ENCODE measurements at places on chromosomes 16 and 17.

DNA sequence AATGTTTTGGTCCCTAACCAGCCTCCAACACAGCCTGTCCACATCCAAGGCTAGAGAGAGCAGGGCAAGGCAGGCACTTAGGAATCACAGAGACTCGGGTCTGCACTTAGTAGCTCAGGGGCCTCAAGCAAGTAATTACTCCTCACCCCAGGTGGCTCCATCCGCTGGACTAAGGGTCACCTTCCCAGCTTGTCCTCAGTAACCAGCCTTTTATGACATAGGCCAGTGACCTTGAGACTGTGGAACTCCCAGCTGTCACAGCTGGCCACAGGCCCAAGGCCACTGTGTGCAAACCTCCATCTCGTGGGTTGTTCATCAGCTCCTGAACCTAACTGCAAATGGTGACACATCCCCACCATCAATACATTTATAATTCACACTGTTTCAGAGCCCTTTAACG lies 68.6 kb downstream of the CDYL2 start:
- no peak for DNase-seq

DNA sequence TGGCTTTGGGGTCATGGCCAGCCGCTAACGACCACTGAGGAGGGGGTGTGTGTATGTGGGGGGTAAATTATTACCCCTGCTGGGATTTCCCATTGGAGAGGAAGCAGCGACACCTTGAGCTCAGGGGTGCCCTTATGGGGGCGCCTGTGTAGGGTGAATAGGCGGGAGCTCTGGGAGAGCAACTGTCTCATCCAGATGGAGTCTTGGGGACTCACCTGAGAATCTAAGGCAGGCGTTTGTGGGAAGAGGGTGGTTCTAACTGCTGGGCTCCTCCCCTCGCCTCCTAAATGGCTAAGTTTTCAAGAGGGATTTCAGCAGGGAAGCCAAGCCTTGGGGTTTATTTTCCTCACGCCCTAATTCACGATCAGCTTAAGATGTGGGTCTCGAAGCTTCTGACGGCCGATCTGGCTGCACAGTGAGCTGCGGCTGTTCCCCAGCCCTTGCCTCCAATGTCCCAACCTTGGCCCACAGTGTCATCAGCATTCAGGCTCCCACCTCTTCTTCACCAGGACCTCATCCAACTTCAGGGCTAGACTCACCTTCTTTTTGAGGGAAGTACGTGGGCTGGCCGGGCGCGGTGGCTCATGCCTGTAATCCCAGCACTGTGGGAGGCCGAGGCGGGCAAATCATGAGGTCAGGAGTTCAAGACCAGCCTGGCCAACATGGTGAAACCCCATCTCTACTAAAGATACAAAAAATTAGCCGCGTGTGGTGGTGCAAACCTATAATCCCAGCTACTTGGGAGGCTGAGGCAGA lies 136.9 kb upstream of the EEF2KMT start:
- no peak for DNase-seq

DNA sequence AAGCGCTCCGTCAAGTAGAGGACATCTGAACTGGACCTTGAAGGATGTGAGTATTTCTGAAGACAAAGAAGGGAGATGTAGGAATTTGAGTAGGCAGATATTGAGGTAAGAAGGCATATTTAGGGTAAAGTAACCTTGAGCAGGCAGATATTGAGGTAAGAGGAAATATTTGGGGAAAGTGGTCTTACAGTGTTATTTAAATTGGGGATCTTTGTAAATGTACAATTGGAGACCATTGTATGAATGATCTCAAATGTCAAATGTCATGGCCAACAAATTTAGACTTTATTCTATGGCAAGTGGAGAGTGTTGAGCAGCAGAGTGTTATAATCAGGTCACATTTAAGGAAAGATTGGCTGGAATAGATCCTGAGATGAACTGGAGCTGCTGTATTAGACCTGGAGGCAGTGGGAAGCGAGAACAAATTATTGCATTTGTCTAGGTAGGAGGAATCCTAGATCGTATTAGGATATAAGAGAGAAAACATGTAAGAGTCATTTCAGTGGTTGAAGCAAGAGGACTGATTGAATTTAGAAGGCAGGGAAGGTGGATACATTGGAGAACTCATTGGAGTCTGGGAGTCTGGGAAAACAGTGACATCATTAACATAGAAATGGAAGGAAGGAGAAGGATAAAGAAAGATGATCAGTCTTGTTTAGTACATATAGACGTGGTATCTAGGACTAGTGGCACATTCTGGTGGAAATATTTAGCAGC lies 165.6 kb downstream of the MAP2K6 start:
- DNase-seq, result no peak

DNA sequence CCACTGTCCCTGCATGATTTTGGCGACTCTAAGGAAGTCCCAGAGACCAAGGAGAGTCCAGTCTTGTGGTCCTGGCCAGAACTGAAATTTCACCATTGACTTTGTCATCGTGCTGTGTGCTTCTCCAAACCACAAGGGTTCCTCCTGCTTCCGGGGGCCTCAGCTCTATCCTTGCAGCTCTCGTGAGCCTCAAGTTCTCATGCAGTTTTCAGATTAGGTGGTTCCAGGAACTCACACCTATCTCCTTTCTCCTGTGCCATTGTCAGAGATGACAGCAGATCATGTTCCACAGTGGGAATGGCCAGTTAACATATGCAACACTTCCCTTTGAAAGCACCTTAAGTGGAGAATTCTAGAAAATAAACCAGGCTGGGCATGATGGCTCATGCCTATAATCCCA lies 97.9 kb upstream of the CRHR1 start:
- DNase-seq, result no peak

- DNase-seq, result no peak
Observed at GRCh38 chr17:35894206-35894605, 14.0 kb upstream of the CCL5 start.

GRCh38 chr17:7080456-7081041 lies 498 bp upstream of the CLEC10A start:
- no peak for DNase-seq

DNA sequence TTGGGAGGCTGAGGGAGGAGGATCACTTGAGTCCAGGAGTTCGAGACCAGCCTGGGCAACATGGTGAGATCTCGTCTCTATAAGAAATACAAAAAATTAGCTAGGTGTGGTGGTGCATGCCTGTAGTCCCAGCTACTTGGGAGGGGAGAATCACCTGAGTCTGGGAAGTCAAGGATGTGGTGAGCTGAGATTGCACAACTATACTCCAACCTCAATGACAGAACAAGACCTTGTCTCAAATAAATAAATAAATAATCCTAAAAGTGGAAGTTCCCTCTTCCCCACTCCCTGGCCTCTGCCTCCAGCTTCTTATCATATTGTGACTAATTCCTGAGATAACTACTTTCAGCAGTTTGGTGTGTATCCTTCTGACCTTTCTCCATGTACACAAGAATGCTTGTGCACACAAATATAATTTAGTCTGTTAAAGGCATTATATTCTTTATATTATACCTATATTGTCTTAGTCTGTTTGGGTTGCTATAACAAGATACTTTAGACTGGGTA lies 23.5 kb upstream of the DNAJA2 start:
- DNase-seq, result no peak

- DNase-seq, result no peak
Observed at GRCh38 chr17:32323811-32324491, 18.0 kb downstream of the C17orf75 start.

DNA sequence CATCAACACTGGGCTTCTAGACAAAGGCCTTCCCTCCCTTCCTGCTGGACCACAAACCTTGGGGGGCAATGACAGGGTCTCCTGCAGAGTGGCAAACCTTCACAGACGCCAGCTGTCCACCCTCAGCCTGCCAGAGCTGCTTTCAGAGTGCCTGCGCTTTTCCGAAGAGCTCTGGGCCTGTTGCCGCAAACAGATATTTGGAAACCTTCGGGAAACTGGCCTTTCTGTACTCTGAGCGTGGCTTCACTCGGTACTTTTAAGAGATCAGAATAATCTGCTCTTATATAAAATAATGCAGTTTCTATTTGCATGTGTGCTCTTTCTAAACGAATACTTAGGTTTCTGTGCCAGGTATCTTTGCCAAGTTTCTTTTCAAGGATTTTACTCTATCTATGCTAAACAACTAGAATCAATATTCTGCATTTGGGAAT lies 152.1 kb upstream of the CHMP6 start:
- no peak for DNase-seq

DNA sequence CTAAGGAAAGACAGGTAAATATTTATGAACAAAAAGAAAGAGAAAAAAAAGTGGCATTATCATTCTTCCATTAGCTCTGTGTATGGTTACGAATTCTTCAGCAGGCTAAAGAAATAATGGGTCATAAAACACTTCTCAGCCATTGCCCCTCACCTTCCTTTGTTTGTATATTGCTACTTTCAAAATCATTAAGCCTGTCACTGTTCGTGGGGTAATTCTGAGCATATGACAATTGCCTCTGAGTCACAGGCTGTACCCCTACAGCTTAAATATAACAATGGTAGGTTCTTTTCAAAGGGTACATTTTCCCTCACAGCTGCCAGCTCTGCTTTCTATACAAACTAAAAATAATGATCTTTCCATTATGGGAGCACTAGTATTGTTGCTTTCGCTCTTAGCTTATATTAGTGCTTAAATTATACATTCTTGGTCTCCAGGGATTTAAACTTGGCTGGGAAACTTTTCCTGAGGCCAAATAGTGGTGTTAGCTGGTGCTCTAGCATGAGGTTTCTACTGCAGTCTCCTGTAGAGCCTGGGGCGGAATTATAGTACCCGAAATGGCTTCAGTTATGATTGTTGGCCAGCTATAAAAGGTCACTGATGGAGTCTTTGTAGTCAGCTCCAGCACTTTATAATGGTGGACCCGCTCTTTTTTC lies 74.7 kb upstream of the CDH11 start:
- no peak for DNase-seq

DNA sequence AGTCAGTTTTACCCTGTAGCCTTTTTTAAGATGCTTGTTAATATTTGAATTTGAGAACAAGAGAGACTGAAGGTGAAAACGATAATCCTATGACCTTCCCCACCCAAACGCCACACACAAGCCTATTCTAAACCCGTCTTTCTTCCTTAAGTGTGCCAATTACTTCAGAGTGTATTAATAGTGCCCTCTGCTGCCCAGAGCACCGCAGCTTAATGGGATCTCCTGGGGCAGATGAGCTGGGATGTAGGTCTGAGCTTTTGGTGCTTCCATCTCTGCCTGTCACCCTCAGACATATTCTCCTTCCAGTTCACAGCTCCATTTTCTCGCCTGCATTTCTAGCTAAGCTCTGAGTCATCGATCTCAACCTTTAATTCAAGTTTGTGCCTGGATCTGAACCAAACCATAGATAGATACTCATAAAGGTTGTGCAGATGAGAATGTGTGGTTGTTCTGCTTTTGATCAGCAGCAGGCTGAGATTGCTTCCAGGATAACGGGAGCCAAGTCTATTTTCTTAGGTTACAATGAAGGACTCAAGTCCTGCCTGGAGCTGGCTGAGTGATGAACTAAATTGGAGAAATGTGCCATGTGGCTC lies 46.4 kb upstream of the CDH13 start:
- DNase-seq, result peak; percentile 25

- no peak for DNase-seq
Observed at GRCh38 chr17:35294756-35295155, 51.9 kb downstream of the SLFN5 start.

GRCh38 chr17:74539281-74539820 lies 6.6 kb downstream of the CD300C start:
- DNase-seq, result no peak

GRCh38 chr16:81939164-81940056 lies 71.9 kb downstream of the SDR42E1 start:
- peak; percentile 42 for DNase-seq

DNA sequence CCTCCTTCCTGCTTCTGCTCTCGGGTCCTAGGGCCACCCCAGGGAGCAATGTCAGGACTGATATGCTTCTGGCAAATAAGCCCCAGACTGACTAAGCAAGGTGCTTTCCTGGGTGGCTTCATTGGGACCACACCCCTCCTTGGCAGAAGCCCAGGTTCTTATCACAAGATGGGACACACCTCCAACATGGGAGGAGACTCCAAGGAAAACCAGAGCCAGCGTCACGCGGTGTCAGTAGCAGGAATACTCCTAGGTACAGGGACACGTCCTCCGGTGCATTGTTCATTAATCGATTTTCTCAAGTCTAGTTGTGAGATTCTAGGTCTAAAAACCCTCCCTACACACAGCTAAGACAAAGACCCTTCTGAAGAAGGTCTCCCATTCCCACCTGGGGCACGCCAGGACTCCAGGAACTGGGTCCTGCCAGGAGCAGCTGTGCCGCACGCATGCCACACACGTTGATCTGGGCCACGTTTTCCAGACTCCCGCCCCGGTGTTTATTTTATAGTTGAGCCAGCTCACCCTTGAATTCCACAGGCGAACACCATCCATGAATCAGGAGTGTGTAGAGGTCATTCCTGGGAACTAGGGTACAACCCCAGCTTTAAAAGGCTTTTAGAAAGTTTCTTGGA lies 30.8 kb downstream of the FA2H start:
- DNase-seq, result no peak

DNA sequence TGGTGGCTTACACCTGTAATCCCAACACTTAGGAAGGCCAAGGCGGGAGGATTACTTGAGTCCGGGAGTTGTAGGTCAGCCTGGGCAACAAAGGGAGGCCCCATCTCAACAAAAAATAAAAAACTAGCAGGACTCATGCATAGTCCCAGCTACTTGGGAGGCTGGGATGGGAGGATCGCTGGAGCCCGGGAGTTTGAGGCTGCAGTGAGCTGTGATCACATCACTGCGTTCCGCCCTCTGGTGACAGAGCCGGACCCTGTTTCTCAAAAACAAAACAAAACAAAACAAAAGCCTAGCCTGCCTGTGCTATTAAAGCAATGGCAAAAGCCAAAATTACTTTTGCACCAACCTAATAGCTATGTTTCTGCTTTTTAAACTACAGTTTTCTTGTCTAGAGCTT lies 1.5 kb downstream of the FCSK start:
- DNase-seq, result no peak

DNA sequence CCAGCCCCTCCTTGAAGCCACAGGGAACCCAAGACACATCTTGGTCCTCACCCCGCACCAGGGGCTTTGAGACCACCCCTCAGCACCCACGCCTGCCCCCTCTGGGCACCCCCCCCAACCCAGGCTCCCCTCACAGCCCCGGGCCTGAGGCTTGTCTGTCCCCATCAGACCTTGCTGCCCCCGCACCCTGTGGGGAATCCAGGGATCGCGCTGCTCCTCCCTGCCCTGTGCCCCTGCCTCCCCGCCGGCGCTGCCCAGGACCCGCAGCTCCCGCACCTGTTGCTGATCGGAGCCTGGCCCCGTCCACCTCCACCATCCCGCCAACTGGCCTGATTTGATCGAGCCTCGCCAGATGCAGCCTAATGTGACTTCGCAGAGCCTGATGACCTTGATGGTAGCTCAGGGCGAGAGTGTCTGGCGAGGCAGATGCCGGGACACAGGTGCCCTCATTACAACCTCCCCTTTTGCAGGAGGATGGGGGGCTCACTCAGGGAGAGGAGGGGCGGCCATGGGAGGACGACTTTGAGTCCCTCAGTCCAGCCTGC lies 29.0 kb downstream of the SLC25A10 start:
- no peak for DNase-seq

GRCh38 chr17:19502517-19502916 lies 31.1 kb upstream of the SLC47A1 start:
- DNase-seq, result no peak

- DNase-seq, result no peak
Observed at GRCh38 chr16:31196324-31197088, 6.1 kb downstream of the PYCARD start.

- DNase-seq, result no peak
Observed at GRCh38 chr16:3595110-3595486, 16.3 kb downstream of the SLX4 start.

- no peak for DNase-seq
Observed at GRCh38 chr17:12605222-12605621, 60.5 kb upstream of the MYOCD start.

- DNase-seq, result no peak
Observed at GRCh38 chr17:38512473-38513058, 84.3 kb downstream of the ARHGAP23 start.

- peak; percentile 70 for DNase-seq
Observed at GRCh38 chr16:678858-679813, 1.1 kb upstream of the STUB1 start.
